ENCODE measurements at places on chromosomes 16 and 17.

DNA sequence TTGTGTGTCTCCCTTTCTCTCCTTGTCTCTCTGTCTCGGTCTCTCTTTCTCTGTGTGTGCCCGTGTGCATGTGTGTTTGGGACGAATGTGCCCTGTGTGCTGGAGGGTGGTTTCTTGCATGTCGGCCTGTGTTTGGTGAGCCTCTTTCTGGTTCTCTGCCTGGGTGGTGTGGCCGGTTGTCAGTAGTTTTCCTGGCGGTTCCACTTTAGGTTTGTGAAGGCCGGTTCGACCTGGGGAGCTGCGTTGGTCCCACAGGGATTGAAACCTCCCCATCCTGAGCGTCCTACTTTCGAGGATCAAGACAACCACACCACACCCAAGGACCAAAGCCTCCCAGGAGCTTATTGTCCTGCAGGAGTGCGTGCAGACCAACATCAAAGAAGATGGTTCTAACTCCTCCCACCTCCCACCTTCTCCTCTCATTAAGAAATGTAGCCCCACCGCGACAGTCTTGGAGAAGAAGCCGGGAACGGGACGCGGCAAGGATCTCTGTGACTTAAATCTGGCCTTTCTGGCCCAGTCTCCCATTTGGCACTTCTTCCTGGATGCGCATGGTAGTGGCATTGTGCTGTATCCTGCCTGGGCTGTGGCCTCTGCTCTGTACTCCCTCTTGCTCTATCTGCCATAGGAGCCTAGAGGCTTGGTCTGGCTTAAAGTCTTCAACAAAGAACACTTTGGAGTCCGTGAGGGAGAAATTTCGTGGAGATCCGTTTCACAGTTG lies 1685.0 kb downstream of the TP53TG3F start:
- DNase-seq: no peak

DNA sequence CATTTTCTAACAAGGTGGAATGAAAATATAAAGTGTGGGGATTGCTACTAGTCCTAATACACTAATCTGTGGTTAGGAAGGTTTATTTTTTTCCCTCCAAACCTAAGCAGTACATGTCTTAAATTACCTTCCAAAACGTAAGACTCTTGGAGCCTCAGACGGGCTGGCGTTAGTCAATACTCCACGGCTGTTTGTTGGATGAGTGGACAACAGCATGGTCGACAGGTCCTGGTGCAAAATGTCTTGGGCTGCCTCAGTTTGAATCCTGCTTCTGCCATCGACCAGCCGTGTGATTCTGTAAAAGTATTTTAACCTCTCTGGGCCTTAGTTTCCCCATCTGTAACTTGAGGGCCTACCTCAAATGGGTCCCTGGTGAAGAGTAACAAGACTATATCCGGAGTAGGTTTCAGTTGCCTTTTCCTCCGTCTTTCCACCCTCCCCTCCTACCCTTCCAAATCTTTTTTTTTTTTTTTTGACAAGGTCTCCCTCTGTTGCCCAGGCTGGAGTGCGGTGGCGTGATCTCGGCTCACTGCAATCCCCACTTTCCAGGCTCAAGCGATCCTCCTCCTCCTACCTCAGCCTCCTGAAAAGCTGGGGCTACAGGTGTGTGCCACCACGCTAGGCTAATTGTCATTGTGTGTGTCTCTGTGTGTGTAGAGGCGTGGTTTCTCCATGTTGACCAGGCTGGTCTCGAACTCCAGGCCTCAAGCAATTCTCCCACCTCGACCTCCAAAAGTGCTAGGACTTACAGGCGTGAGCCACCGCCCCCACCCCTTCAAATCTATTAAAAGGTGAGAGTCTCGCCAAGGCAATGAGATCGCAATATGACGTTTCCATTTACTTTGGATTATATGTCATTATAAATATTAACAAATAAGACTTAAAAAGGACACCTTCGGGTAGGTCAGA lies 5.8 kb downstream of the SCGB1C2 start:
- DNase-seq: no peak

GRCh38 chr17:19328441-19329061 lies 34.0 kb downstream of the B9D1 start:
- DNase-seq: no peak

- no peak for DNase-seq
Measured at GRCh38 chr16:71693164-71693563, 31.3 kb downstream of the PHLPP2 start.

DNA sequence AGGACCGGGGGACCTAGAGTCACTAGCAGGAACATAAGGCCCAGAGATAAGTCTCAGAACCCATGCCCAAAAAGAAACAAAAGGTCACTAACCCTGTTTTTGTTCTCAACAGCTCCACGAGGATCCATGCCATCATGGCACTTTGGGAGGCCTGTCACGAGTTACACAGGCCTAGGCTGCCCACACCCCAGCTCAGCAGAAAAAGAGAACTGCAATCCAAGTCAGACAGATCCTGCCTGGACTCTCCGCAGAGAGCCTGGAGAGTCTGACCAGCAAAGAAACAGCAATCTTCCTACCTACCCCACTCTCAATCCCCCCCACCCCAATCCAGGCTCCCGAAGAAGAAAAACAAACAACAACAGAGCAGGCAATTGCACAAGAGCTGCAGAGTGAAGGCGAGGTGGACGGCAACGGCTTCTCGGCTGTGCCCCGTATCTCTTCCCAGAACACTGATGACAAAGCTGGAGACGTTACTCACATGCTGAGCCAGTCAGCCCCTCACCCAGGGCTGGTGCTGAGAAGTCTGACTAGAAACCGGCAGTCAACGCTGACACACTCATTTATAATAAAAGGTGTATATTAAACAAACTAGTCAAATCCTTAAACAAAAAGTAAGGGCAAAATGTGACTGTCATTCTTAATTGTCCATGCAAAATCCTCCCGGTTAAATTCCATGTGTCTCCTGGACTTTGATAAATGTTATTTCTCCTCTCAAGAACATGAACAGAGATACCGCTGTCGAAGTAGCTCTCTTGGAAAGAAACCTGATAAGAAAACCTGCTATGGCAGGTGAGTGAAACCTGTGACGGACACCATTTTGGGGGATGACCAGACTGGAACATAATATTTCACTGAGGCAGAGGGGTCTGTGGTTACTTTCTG lies 89.3 kb downstream of the SMG6 start:
- peak; percentile 65 for DNase-seq

DNA sequence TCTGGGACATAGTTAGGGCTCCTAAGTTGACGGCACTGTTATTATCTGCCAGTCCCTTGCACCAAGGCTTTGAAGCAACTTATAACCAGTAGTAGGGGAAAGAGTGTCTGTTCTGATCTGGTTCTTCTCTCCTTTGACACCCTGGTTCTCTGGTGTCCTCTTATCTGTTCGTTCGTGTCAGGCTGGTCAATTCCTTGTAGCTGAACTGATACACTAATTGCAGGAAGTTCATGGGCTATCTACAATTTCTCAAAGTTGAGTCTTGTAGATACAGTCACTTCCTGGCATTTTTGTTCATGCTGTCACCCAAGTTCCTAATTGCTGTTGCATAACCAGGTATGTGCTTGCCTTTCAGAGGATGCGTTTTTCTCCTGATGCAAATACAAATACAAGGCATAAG lies 17.3 kb upstream of the MYO1D start:
- no peak for DNase-seq

DNA sequence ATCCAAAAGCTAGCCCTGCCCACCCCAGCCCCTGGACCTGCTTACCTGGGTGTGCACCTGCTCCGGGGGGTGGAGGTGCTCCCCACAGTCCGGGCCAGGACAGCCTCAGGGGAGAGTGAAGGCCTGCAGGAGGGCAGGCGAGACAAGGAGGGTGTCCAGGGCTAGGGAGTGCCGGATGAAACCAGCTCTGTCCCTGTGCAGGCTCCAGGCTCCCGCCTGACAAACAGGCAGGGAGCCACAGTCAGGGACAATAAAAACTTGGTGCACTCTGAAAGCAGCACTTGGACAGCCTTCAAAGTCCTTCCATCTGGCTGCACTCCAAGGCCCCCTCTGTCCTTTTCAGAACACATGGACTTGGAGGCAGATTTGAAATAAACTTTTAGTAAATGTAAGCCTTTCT lies 3.9 kb downstream of the PAQR4 start:
- DNase-seq: no peak

DNA sequence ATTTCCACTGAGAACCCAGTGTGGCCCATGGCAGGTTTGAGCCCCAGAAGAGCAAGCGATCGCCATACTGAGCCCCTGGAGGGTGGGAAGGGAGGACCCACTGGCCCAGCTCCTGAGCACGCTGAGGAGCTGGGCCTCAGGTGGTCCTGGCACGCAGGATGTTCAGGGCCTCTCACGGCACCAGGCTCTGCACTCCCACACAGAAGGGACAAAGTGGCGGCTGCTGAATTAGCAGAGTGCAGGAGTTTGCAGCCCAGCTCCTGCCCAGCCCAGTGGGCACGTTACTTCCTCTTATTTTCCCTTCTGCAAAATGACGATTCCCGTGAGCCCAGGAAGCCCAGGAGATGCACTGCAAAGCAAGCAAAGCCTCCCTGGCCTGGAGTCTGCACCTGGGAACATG lies 42.3 kb upstream of the MTSS2 start:
- no peak for DNase-seq

- peak; percentile 37 for DNase-seq
Measured at GRCh38 chr17:74211912-74212208, 1.5 kb upstream of the TTYH2 start.

- no peak for DNase-seq
Measured at GRCh38 chr17:4393806-4394205, 27.3 kb upstream of the UBE2G1 start.

GRCh38 chr16:19874851-19875546 lies 9.6 kb downstream of the GPRC5B start:
- DNase-seq: peak; percentile 83

GRCh38 chr17:61284746-61285145 lies 114.9 kb upstream of the TBX2 start:
- no peak for DNase-seq

DNA sequence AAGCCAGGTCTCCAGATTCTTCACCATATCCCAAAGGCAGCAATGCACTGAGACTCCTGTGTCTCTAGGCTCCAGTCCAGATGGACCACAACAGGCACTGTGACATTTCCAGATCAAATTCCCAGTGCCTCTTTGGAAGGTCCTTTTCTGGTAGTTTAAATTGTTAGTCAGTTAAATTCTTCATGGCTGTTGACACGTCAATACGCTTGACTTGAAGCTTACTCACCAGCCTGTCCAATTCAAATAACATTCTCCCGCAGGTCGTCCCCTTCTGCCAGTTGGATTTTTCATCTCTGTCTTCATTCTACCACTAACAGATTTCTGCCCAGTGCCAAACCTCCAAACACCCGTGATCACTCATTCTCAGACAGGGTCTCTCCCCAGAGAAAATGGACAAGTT lies 86.7 kb downstream of the SHISA9 start:
- no peak for DNase-seq

DNA sequence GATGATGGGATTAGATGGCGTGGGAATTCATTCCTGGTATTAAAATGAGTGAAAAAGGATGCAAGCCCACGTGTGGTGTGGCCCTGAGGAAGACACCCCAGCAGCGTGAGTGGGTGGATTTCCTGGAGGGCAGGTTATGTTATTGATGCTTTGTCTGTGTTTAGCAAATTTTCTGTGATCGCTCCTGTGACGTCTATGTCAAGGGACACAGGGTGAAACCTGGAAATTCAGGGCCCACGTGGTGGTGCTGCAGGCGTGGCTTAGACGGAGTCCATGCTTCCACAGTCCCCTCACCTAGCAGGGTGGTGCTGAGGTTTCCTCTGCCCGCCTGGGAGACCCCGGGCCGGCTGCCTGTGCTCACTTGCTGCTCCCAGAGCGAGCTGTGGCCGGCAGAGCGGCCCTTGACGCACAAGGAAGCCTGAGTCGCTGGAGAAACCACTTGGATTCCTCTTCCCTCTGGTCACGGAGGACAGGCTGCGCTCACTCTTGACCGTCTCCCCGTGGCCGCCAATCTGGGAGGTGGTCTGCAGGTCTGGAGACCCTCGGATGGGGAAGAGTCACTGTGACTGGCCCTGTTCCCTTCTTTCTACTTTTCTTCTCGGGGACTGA lies 23.4 kb downstream of the BAIAP2 start:
- no peak for DNase-seq

All from eye (tissue), 1 donor.